ENCODE measurements at places on chromosomes 6 and 20. TPM values are rescaled to one million over a fixed set of nuclear protein-coding genes. Genes with fewer than 3 reads are reported as not detected.

DNA sequence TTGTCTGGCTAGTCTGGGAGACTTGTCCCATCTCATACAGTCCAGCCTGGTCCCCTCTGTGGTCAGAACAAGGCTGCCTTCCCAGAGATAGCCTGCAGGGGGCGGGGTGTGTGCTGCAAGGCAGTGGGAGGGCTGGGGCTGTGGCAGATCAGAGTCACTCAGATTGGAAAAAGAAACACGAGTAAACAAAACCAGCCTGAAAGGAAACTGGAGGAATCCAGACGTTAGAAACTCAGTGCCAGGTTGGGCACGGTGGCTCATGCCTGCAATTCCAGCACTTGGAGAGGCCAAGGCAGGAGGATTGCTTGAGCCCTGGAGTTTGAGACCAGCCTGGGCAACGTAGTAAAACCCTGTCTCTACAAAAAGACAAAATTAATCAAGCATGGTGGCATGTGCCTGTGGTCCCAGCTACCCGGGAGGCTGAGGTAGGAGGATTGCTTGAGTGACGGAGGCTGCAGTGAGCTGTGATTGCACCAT lies 20.2 kb downstream of the LEMD2 start:
- peak; percentile 56 for DNase-seq

GRCh38 chr20:37917461-37917860 lies 14.5 kb downstream of the VSTM2L start:
- DNase-seq = no peak

DNA sequence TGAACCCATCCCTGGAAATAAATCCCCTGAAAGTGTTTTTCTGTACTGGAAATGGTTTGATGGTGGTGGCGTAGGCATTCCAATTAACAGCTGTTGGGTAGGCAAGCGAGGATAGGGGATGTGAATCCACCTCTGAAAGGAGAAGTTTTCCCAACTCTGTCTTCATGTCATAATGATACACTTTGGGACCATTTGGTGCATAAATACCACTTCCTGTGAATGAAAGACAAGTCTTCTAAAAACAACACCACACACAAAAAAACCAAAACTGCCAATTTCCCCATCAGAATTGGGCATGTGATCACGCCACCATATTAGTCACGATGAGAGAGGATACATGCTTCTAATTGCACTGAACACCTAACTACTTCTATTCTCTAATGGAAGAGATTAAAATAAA lies 6.4 kb downstream of the VNN2 start:
- no peak for DNase-seq

DNA sequence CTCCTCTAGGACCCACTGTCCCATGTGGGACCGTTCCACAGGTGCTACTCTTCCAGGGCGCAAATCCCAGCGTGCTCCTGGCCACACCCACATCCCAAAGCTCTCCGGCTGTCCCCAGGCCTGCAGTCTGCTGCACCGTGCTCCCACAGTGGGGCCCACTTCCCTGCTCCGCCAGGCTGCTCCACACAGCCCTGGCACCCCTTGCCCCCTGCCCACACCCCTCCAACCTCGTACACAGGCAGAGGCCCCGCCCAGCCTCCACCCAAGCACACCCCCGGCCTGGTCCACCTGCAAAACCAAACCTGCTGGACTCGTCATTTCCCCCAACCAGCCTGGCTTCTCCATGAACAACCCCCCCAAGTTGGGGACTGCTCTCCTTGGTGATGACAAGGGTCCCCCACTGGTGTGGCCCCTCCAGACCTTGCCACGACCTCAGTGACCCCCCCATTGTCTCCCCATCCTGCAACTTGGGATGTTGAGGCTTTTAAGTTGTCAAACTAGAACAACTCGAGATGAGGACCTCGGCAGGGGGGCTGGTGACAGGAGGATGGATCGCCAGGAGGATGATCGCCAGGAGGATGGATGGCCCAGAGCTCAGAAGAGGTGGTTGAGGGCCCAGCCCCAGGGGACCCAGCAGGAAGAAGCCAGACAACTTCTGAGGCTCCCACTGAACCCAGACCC lies 27.1 kb downstream of the YTHDF1 start:
- DNase-seq = no peak

DNA sequence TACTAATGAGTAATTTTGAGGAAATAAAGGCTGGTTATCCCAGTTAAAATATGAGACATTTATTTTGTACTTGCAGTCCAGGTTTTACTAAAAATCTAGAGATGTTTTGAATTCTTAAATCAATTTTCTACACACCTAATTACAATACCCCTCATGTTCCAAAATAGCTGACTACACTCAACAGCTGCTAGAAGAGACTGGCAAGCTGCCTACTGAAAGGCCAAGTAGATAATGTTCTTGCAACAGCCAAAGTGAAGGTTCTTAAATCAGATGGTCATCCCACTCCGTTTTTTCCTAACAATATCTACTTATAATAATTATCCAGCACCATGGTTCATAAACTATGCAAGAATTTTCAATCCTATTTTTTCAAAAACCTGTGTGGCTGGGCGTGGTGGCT lies 69.0 kb downstream of the DTNBP1 start:
- no peak for DNase-seq

- DNase-seq = no peak
Observed at GRCh38 chr6:13846841-13847240, 32.5 kb upstream of the MCUR1 start.

- DNase-seq = no peak
Observed at GRCh38 chr6:167148021-167148420, 9.8 kb downstream of the GPR31 start.

ADGRF5 gene
- not detected for total RNA-seq

TOMM6 gene
- 264 TPM for total RNA-seq

MUC22 gene
- total RNA-seq = not detected

RUNX2 gene
- total RNA-seq = 2.7 TPM
